ENCODE measurements at places on chromosomes 12 and 14.

DNA sequence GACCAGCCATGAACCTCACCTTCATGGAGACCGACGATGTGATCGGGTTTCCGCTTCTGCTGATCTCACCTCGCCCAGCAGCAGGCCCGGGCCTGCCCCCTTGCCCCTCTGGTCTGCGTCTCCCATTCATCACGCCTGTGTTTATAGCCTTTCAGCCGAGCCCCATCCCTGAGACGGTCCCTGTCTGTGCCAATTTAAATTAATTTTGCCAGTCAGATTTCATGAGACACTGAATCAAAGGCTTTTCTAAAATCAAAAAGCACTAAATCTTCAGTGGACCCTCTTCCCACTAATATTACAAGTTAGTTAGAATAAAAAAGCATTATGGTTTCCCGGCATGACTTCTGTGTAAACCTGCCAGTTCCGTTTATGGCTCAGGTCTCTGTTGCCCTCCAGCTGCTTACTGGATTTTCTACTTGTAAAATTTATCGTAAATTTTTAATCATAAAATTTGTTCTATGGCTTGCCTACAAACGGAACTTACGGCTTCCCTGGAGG, 155.9 kb downstream of the ESRRB start:
- DNase-seq, result no peak

DNA sequence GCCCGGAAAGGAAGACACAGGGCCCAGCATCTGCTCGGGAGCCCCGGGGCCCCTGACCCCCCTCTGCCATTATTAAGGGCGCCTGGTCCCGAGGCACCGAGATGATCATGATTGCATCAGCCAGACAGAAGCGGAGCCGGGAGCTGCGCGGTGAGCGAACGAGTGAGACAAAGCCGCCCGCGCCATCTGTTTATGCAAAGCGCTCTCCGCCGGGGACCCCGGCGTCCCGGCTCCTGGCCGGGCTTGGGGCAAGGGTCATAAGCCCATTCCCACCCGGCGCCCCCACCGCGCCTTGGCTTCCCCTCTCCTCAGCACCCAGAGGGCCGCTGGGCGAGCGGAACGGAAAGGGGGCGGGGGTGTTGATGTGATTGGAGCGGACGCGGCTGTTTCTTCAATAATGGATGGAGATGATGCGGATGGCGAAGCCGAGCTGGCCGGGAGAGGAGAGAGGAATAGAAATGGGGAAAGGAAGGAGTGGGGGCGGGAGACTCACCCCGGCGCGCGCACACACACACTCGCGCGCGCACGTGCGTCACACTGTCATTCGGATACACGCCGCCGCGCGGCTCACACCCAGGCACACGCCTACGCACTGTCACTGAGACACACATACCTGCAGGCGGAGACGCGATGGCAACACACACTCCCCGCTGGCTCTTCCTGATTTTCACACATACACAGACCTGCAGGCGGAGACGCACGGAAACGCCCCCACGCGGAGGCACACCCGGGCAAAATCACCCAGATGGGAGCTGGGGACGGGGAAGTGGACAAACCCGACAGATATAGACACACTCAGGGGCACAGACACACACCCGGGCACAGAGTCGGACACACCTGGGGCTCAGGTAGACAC, 10.7 kb downstream of the STAC3 start:
- no peak for DNase-seq

DNA sequence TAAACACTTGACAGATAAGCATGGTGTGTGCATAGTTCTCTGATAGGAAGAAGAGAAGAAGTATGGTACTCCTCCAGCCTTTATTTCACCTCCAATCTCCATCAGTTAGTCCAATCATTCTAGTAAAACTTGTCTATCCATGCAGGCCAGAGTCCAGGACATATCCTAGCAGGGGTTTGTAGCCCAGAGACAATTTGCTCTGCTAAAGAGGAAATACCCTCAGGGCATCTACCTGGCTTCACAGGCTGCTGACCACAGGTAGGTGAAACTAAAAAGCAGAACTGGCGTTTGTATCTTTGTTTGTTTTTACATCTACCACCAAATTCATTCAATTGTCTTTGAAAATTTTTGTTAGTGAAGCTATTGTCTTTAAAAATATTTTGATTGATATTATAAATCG, 717.6 kb downstream of the FSCB start:
- DNase-seq, result no peak

DNA sequence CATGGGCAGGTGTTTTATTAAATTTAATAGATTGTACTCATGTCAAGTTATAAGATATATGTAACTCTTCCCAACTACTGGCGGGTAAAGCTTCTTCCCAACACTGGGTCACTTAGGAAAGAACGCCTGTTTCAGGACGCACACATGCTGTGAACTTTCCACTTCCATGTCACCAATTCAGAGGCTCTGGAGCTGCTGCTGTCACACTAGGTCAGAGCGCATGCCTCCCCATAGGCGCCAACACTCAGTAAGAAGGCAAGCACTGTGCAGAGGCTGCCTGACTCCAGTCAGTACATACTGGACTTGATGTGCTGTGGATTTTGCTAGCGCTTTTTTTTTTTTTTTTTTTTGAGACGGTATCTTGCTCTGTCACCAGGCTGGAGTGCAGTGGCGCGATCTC, 17.2 kb downstream of the SLC15A4 start:
- DNase-seq, result no peak

DNA sequence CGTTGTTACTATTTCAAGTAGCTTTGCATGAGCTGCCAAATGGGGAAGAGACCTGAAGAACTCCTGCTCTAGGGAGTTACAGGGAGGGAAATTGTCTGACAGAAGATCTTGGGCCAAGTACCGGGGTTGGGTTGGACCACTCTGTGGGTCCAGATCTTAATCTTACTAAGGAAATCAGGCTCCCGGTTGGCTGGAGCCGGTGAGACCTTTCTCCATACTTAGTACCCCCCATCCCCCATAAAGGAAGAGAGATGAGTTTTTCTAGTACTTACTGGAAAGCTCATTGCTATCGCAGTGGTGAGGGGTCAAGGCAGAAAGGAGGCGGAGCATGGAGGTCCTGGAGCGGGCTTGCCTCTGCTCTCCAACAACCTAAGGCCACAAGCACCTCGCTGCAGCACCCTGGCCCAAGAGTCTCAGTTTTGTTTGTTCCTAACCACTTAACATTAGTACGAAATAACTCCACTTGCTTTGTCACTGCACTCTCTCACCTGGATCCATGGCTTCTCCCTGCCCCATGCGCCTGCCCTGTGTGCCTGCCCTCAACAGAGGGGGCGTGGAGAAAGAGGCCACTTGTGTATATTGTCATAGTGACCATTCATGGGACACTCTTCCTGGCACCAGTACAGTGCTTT, 6.8 kb upstream of the UNC119B start:
- no peak for DNase-seq

All from urinary bladder (tissue), 4 donors.